ENCODE measurements at places on chromosomes 11 and 22.

GRCh38 chr22:37009490-37009889 lies 9.8 kb downstream of the TST start:
- no peak for DNase-seq

DNA sequence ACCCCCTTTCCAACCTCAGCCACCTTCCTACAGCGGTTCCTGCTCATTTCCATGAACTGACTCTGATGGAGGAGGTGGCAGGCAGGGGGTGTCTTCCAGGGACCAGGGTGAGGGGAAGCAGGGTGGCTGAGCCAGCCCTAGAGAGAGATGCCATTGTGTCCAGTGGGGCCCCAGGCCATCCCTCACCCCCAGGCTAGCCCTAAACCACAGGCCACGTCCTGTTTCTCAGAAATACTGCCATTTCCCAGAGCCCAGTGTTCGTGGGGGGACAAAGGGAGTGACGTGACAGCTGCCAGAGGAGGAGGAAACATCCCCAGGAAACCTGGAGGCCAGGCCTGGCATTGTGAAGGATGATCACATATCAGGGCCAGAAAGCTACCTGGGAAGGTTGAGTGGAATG lies 39.5 kb downstream of the CHRDL2 start:
- DNase-seq, result no peak

- peak; percentile 83 for DNase-seq
Measured at GRCh38 chr11:117180661-117181585, 2.4 kb downstream of the SIDT2 start.

GRCh38 chr11:117417856-117418255 lies 90.2 kb downstream of the CEP164 start:
- no peak for DNase-seq

- DNase-seq, result peak; percentile 65
Measured at GRCh38 chr11:70470127-70470526, 71.8 kb downstream of the CTTN start.

DNA sequence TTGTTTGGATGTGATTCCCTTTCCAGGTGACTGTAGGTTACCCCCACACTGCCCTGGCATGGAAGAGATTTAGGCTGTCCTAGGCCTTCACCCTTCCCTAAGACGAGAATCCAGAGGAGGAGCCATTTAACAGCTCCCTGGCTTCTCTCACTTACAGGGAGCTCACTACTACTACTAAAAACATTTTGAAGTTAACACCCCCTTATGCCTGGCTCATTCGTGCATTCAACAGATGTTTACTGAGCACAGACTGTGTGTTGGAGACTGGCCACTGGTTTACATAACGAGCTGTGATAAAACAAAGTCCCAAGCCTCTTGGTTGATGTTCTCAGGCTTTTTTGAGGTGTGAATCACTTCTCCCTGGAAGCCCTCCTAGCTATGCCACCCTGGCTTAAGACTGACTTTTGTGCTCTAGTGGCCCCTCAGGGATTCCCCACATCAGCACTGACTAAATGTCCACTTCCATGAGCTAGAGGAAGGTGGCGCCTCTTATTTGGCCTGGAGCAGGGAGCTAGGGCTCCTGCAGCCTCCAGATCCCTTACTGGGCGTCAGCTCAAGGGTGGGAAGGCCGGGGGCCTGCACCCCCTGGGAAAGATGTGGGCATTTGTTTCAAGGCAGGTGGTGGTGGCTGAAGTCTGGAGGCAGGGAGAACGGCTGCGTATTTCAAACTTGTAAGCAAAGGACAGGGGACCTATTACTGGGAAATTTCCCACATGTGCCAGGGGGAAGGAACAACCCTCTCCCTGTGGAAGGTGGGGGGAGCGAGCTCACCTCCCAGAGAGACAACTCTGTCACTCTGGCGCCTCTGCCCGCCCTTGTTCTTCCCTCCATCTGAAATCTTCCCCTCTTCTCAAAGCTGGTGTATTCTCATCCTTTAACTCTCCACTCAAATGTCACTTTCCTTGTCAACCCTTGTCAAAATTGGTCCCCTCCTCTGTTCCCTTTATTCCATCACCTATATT lies 19.4 kb upstream of the MALAT1 start:
- DNase-seq, result no peak

DNA sequence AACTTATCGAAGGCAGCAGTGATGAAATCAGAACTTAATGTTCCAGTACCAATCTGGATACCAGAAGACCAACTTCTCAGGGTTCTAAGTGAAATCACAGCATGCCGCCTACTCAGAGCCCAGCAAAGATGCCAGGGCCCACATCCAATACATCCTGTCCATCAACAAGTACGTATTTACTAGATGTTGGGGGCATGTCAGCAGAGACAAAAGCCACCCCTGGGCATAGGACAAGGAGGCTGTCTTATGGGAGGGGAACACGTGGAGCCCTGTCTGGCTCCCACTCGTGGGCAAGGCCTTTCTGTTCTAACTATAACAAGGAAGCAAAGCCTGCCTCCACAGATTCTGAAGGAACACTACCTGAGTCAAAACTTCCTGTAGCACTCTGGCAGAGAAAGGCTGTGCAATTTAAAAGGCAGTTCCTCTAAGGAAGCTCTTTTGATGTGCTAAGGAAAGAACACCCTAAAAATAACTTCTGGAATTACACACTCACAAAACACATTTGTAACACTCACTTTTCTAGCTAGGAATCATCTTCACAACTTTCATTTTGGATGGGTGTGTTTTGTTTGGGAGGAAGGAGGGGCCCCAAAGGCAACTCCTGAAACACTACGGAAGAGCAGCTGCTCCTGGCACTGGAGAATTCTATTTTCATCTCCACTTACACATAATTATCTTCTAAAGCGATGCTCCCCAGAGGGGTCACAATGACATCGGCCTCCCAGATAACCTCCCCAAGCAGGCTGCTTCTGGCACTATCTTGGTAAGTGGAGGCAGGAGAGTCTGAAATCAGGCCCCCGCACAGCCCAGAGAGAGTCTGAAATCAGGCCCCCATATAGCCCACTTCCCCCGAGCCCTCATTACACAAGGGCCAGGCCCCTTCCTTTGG lies 14.2 kb downstream of the SMCO4 start:
- no peak for DNase-seq

Measured in HL-60 (cell line).